Right ventricle myocardium superior (tissue), 1 donor: ENCODE measurements at places on chromosomes 5 and 9. TPM values are rescaled to one million over a fixed set of nuclear protein-coding genes. Genes with fewer than 3 reads are reported as not detected.

The SHISAL2B gene
- not detected for total RNA-seq

The STK32A gene
- total RNA-seq: 1.1 TPM

The RORB gene
- 5.7 TPM for total RNA-seq

The NEURL1B gene
- 28.8 TPM for total RNA-seq

The SOX30 gene
- total RNA-seq: 0.13 TPM

The PGM5 gene
- 157 TPM for total RNA-seq

The SPZ1 gene
- total RNA-seq: not detected

DNA sequence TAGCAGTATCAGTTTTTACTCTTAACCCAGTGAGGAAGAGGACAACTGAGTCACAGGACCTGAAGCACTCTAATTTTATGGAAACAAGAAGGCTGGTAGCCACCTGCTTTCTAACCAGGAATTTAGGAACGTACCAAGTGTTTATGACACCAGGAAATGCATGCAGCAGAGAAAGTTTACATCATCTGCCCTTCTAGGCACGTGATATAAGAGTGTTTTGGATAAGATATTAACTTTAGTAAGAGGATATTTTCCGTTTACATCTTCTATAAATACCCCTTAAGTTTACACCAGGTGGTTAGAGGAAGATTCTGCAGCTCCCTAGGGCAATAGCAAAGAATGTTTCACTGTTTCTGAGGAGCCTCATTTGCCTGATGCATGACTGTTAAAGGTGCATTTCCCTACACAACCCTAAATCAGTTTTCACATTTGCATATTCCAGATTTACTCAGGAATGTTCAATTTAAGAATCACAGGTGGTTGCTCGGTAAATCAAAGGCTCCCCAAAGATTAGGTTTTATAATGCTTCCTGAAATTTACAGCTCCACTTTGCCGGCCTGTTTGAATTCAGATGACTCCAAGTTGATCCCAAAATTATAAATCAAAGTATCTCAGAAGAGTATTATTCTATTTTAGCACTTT is 1.8 kb downstream of the TSC1 start:
- DNase-seq: no peak

DNA sequence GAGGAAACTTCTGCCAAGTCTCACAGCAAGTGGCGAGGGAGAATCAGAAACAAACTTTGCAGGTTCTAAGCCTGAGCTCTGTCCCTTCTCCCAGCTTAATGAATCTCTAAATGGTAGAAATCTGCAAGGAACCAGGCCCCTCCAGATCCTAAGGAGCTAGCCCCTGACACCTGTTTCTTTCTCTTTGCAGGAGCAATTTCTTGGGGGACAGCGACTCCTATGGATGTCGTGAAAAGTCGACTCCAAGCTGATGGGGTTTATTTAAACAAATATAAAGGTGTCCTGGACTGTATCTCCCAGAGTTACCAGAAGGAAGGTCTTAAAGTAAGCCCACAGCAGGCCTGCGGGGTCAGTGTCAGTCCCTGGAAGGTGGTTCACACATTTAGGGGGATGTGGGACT is 21.8 kb downstream of the IL9 start:
- DNase-seq: no peak

DNA sequence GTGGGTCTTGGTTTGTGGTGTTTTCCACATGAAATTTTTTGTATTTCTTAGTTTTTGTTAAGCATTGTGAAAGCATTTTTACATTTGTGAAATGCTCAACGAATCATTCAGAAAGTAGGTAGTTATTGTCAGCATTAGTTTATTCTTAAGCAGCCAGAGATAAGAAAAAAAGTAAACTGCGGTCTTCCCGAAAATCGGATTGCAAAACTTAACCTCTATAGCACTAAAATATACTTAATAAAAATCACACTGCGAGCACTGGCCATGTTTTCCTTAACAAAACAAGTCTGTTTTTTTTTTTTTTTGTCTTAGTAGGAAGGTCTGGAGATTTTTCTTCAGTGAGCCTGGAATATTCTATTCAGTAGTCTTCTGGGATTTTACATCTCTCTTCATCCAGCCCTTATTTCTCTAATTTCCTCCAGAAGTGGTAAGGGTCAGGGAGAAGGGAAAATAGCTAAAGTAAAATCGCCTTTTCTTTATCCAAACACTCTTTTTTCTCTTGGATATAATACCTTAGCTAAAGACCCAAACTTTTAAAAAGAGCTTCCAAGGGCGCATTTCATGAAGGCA is 289.9 kb downstream of the DMAC1 start:
- no peak for DNase-seq

DNA sequence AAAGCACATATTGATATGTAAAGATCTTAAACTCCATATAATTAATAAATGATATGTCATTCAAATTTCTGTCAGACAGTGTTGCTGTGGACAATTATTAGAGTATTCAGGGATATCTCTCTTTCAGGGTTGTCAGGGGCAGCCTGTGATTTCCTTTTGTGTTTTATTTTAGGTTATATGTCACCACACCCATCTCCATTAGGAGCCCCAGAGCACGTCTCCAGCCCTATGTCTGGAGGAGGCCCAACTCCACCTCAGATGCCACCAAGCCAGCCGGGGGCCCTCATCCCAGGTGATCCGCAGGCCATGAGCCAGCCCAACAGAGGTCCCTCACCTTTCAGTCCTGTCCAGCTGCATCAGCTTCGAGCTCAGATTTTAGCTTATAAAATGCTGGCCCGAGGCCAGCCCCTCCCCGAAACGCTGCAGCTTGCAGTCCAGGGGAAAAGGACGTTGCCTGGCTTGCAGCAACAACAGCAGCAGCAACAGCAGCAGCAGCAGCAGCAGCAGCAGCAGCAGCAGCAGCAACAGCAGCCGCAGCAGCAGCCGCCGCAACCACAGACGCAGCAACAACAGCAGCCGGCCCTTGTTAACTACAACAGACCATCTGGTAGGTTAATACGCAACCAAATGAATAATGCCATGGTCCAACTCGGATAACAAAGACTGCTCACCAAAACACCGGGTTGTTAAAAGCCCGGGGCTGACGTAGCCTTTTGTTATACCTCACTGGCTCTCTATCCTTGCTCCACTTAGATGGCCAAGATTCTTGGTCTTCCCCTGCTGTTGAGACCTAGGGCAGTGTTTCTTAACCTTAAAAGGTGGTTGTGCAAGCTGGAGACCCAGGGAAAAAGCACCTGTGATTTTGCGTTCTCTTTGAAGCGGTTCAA is 24.4 kb downstream of the SMARCA2 start:
- DNase-seq: peak; percentile 48

- no peak for DNase-seq
These were observed 102.2 kb downstream of the SERINC5 start for GRCh38 chr5:80153586-80154126.

GRCh38 chr5:134125039-134126015 is 10.8 kb downstream of the TCF7 start:
- no peak for DNase-seq

DNA sequence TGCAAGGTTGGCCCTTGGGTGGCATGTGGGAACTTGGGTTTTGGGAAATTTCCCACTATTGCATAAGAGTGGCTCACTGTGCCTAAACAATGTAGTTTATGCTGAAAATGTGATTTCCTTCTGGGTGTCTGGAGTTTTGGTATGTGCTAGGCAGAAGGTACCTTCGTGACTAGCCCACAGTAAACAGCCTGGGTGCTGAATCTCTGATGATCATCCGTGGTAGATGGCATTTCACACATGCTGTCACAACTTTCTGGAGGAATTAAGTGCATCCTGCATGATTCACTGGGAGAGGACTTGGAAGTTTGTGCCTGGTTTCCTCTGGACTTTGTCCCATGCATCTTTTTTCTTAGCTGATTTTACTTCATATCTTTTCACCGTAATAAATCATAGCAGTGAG is 64.5 kb downstream of the LNPEP start:
- DNase-seq: no peak

DNA sequence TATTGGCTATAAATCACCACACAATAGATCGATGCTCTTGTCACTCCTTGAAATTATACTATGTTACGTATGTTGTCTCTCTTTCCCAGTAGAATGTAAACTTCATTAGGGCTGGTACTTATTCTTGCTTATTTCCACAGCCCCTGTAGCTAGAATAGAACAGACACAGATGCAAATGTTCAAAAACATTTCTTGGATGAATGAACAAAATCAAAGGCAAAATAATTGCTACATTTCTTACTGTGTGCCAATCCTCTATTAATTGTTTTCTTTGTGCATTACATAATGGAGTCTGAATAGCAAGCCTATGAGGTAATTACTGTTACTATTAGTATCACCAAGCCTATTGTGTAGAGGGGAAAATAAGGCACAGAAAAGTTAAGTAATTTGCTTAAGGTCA is 725 bp upstream of the OR13C2 start:
- DNase-seq: no peak

GRCh38 chr9:27453860-27454553 is 70.1 kb upstream of the IFNK start:
- DNase-seq: no peak

DNA sequence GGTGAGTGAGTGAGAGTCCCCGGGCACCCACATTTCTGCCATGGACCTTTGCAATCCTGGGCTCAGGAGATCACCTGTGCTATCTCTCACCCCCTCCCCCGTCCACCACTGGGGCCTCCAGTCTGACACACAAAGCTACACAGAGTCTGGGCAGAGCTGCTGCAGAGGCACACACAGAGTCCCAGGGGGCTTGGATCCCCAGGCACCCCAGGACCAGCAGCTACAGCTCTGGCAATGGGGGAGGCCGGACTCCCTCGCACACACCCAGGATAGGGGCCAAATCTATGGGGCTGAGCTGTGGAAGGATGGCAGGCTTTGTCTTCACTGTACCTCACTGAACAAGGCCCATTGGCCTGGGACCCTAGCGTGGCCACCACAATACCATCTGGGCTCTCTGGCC is 328.8 kb downstream of the MAN2A1 start:
- no peak for DNase-seq

DNA sequence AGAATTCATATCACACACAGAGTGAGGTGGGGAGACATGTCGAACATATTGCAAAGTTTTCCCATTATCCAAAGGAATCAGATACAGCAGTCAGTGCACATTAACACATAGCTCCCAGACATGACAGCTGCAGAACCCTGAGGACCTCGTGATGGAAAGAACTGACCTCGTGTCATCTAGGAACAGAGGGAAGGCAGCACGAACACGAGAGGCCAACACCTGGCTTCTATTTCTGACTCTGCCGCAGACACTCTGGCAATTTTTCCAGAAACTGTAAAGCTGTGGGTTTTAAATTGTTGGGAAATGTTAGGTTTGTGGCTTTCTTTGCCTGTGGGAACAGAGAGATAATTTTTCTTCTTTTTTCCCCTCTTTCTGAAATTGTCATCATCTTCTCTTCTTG is 315.0 kb upstream of the PIK3R1 start:
- DNase-seq: no peak

DNA sequence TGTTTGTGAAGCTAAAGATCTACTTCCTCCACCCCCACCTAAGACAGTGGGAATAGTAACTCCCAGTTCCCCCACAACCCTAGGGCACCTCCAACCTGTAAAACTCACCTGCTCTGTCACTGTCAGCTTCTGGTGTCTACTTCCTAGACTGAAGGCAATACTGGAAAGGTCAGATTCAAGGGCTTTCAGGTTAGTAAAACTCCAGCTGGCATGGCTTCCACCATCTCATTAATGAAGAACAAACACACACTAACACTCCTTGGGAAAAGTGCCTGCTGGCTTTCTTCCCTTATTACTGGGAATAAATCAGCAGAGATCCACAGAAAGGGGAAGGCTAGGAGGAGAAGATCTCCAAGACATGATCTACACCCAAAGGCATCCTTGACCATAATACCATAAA is 109.9 kb downstream of the TMEM174 start:
- DNase-seq: no peak

GRCh38 chr5:16589658-16590057 is 27.1 kb downstream of the RETREG1 start:
- DNase-seq: no peak

DNA sequence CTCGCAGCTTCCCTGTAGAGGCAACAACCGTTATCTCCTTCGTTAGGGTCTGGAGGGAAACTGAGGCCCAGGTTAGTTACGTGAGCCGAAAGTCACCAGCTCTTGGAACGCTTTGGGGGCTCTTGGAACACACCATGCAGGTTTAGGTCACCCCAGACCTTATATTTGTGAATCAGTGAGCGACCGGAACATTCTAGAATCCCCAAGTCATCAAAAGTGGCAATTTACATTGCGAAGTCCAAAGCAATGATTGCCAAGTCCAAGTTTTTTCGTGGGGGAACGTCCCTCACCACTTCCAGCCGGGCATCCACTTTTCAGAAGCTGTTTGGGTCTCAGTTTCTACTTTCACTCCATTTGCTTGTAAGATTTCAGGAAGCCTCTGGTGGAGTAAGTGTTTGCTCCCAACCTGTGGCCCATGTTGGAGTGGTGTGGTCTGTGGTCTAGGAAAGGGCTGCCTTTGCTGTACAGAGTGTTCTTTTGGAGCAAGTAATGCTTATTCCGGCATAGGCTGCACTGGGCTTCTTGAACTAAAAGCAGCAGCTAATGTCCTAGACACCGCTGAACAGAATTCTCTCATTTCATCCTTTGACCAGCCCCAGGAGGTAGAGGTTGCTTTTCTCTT is 32.8 kb upstream of the SPRY4 start:
- no peak for DNase-seq

- DNase-seq: peak; percentile 22
These were observed 15.0 kb downstream of the SLC6A3 start for GRCh38 chr5:1430121-1430795.
